ENCODE measurements at places on chromosomes 1 and 21.

DNA sequence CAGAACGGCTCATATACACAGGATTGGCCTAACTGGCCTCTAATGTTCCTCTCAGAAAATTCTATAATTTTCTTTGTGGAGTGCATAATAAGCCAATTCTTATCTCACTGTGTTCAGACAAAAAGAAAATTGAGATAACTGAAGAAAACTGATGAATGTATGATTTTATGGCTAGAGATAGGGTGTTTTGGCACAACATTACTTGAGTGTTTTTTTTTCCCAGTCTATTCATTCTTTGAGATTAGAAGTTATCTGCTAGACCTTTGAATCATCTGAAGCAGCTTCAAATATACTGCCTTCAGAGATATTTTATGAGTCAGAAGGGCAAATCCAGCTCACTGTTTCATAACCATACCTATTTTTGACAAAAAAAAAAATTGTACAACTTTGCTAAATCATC is 85.6 kb downstream of the VAV3 start:
- no peak for DNase-seq

- no peak for DNase-seq
These were observed 252.7 kb downstream of the DISC1 start for GRCh38 chr1:231879296-231879695.

- no peak for DNase-seq
These were observed 67.3 kb downstream of the OBSCN start for GRCh38 chr1:228275179-228275429.

DNA sequence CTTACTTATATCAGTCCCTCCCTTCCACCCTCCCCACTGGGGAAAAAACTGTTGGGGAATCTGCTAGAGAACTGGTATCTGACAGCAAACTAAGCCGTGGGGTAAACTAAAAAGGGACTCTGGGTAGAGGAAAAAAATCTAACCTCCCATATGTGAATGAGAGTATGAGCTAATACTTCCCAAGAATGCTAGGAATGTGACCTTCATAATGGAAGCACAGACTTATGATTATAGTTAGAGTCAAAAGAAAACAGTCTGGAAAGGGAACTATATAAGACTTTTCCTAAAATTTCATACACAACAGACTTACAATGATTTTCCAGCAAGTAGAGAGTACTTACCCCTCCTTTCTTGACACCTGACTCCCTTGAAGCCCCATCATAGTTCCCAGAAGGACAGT is 23.0 kb upstream of the RBBP5 start:
- DNase-seq: no peak

DNA sequence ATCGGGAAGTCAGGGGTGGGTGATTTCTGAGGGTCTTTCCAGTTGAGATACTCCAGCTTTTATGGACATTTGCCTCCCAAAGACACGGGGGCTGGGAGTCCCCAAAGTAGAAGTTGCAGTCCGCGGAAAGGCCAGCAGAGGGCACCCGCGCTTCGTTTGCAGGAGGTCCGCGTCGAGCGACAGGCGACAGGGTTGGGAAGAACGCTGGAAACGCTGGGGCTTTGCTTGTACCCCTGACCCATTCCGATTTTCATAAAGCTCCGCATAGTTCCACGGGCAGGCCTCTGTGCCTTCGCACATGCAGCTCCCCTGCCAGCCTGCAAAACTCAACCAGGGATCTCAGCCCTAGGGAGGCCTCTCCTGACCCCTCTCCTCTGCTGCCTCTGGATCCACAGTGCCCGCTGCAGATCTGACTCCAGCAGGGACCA is 44.2 kb upstream of the LAPTM5 start:
- DNase-seq: no peak

All from esophagus squamous epithelium (tissue), 5 donors.